ENCODE measurements at places on chromosomes 1 and 21.

GRCh38 chr1:199102239-199102638 is 463.4 kb downstream of the PTPRC start:
- DNase-seq: peak; percentile 65

DNA sequence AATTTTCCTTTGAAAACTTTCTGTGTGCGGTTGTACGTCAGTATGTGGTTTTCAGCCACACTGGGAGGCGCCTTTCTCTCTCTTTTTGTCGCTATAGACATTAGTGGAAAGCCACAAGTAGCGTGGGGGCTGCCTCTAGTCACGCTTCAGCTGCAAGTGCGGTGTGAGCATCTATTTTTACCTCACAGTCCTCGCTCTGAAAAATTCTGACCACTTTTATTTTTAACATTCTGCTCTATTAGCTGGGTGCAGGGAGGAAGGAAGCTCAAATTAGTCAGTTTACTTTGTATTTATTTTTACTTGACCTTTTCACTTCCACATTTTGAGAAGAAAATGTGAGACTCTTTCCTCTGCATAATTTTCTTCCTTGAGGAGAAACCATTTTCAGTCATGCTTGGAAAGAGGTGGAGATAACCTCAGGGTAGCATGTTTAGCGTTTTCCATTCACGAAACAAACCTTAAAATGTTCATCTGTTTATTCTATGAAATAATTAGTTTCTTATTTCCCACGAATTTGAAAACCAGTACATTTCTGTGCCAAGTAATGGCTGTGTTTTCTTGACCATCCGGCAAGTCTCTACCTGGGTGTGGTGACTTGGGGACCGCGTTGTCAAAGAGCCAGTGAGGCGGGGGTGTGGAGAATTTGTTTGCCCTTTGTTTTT is 35.6 kb downstream of the ADARB1 start:
- peak; percentile 33 for DNase-seq

DNA sequence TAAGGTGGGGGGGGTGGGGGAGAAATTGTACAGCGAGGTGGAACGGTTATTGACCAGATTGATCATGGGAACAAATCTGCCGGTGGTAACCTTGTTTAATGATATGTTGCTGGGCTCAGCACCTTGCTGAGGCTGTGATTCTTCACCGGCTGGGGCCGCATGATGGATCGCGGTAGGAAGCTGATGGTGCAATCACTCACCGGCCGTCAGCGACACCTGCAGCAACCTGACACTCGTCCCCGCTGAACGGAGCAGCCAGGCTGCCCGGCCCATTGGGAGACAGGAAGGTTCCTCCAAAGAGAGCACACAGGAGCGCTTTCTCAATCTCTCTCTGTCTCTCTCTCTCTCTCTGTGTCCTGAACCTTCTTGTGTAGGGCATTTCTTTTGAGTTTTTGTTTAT is 128.5 kb upstream of the RRP15 start:
- DNase-seq: no peak

DNA sequence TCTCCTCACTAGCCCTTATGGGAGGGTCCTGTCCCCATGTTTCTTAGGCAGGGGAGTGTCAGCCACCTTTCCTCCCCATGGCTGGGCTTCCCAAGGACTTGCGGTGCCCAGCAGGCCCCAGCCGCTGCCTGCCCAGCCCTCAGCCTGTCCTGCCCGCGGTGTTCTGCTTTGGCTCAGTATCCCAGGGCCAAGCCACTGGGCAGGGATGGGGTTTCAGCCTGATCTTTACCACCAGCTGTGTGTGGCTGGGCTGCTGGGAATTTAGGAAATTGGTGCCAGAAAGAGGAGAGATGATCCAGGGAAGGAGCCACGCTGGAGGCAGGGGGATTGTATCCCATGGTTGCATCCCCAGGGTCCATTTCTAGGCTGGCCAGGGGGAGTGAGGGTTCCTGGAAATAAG is 6.9 kb upstream of the IGFN1 start:
- no peak for DNase-seq

DNA sequence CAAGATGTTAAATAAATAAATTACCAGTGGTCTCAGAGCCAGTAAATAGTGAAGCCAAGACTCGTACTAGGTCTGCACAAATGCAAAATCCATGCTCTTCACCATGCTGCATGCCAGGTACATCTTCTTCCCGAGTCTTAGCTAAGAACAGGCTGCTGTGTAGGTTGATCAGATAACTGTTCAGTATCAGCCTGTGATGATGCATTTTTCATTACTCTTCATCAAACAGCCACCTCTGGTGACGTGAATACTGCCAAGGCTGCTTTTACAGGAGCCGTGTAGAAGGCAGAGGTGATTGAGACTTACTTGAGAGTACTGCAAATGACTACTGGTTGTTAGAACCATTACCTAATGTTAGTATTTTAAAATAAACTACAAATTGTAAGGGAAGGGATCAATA is 39.3 kb upstream of the HOOK1 start:
- DNase-seq: no peak

All from CD14-positive monocyte (primary cell).